ENCODE measurements at places on chromosomes 4 and X.

GRCh38 chrX:68831405-68832100 is 2.7 kb downstream of the EFNB1 start:
- no peak for DNase-seq

DNA sequence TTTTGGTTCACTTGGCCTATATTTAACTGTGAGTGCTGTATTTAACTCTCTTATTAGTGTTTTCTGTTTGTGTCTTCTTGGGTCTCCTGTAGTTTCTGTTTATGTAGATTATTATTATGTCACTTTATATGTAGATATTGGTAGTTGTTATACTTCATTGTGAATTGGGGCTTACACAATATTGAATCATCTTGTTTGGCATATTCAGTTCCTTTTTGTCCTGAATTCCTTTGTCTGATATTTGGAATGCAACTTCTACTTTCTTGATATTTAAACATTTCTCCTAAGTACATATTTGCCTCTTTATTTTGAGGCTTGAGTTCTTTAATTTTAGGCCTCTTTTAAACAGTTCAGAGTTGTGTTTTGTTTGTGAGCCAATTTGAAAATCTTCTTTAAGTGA is 544.8 kb upstream of the ADGRL3 start:
- DNase-seq = no peak

- no peak for DNase-seq
Measured at GRCh38 chrX:50768801-50769200, 45.2 kb downstream of the SHROOM4 start.

GRCh38 chr4:2800691-2801596 is 8.1 kb downstream of the SH3BP2 start:
- DNase-seq = no peak

Measured in stimulated activated CD8-positive, alpha-beta memory T cell treated with anti-CD3 and anti-CD28 coated beads, Interleukin-15, amount 100 ng/mL, for 48 hours (primary cell).